Cerebellar nuclear complex (tissue), 1 donor: ENCODE measurements at places on chromosomes 1 and 21.

- no peak for DNase-seq
Measured at GRCh38 chr21:28883931-28884330, 108.7 kb downstream of the LTN1 start.

- DNase-seq, result no peak
Measured at GRCh38 chr1:112767646-112768045, 52.5 kb upstream of the PPM1J start.

GRCh38 chr1:245687636-245688535 lies 533.1 kb downstream of the KIF26B start:
- DNase-seq, result no peak

GRCh38 chr1:22831729-22832413 lies 121.2 kb downstream of the EPHB2 start:
- no peak for DNase-seq

- no peak for DNase-seq
Measured at GRCh38 chr1:11134251-11134897, 34.7 kb upstream of the EXOSC10 start.

GRCh38 chr1:230072296-230072695 lies 5.3 kb downstream of the GALNT2 start:
- DNase-seq, result no peak

DNA sequence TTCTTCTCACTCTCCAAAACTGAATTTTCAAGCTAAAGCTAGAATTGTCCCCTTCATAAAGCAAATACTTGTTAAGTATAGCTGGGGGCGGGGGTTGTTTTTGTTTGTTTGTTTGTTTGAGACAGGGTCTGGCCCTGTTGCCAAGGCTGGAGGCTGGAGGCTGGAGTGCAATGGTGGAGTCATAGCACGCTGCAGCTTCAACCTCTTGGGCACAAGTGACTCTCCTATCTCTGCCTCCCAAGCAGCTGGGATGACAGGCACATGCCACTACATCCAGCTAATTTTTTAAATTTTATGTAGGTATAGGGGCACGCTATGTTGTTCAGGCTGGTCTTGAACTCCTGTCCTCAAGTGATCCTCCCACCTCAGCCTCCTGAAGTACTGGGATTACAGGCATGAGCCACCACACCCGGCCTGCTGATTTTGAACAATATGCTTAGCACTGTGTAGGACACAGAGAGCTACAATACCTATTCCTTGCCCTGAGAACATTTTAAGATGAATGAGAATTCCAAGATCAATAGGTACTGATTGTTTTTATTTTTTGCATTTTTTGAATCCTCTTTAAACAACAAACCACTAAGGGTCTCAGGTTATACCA lies 42.2 kb downstream of the PCNX2 start:
- DNase-seq, result no peak

DNA sequence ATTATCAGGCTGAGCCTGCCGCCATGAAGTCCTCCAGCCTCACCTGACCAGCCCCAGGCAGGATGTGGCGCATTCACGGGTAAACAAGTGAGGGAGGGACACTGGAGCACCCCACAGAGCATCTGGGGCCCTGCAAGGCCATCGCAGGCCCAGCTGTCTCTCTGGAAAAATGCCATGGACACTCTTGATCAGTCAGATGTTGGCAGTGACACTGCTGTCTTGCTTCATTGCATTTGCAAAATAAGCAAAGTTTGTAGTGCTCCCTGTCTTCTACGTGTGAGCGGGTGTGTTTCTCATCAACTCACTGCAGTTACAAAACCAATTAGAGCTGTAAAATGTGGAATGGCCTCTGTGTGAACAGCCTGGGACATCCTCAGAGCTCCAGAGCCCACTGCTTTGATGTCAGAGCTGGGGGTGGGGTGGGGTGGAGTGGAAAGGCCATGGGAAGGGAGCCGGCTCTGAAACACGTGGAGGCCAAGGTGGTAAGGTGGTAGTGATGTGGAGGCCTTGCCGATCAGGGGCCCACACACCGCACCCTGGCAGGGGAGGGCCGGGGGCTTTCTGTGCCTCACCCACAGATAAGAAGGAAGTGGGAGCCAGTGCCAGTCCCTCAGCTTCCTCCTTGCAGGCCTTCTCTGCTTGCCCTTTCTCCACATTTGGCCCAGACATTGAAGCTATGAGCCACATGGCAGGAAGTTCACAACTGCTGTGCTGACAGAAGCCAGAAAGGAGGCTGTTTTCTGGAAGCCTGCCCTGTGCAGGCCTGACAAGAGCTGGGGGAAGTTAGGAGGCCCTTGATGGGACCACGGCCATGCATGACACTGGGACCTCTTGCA lies 254.9 kb downstream of the RHOU start:
- DNase-seq, result no peak

DNA sequence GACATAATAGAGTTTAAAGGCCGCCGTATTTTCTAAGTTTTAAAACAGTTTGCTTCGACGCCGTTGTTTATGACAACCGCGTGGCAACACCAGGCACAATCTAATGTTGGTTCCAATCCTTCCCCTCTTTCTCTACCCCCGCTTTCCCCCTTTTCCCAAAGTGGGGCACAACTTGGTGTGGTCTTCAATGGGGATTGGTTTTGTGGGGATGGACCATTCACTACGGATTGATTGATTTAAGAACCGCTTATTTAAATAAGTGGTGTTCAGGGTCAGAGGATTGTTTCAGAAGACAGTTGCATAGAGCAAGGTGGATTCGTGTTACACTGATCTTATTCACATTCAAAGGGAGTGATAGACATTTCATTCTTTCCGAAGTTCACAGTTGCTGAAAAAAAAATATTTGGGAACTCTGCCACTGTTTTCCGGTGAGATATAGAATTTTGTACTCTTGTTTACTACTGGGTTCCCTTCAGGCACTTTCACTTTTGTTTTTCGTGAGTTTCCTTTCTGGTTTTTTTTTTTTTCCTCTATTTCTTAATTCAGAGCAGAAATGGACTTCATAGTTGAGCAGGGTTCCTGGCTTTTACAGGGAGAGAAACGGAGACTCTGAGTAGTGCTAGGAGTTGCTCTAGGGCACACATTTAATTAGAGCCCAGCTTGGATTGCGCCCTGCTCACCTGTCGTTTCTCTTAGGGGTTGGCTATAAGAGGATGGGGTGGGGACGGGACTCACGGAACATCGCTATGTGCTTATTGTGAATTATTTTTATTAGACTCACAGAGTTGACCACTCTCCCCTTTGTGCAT lies 79.6 kb upstream of the AK4 start:
- DNase-seq, result no peak

DNA sequence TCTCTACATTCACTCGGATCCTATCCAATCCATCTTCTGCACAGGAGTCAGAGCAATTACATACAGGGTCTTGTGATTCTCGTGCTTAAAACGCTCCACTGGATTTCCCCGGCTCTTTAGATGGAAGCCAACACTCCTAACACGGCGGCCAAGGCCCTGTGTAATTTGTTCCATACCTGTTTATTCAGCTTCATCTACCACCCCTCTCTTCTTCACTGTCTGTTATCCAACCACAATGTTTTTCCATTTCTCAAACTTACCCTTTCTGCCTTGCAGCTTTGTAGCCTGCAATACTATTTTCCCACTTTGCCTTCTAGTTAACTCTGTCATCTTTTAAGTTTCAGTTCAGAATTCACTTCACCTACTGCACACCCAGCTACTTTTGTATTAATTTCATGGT lies 249.6 kb upstream of the USP25 start:
- no peak for DNase-seq
